ENCODE measurements at places on chromosomes 5 and 9.

DNA sequence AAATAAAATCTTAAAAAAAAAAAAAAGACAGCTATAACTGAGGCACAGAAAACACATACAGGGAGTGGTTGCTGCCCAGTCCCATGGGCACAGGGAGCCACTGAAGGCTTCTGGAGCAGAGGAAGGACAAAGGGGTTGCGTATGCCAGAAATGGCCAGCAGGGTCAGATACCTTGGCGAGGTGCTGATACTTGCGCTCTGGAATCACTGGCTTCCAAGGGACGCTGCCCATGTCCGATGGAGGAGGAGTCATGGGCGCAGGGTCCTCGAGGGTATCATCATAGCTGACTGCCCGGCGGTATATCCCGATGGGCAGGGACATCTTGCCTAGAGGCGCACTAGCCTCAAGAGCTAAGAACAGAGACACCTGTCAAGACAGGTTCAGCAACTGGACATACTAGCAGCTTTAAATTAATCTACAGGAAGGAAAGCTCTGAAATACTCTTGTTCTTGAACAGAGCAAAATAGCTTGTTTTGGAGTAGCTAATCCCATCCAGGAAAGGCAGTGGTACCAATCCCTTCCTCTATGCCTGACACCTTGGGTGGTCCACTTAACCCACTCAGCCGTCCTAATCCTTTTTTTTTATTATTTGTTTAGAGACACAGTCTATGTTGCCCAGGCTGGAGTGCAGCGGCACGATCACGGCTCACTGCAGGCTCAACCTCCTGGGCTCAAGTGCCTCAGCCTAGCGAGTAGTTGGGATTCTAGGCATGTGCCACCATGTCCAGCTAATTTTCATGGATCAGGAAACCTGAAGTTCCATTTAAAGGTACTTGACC is 6.0 kb downstream of the KIAA1191 start:
- peak; percentile 17 for DNase-seq

GRCh38 chr5:159929176-159929575 is 12.9 kb downstream of the ADRA1B start:
- no peak for DNase-seq

- no peak for DNase-seq
Measured at GRCh38 chr9:124489222-124489621, 18.0 kb downstream of the NR5A1 start.

DNA sequence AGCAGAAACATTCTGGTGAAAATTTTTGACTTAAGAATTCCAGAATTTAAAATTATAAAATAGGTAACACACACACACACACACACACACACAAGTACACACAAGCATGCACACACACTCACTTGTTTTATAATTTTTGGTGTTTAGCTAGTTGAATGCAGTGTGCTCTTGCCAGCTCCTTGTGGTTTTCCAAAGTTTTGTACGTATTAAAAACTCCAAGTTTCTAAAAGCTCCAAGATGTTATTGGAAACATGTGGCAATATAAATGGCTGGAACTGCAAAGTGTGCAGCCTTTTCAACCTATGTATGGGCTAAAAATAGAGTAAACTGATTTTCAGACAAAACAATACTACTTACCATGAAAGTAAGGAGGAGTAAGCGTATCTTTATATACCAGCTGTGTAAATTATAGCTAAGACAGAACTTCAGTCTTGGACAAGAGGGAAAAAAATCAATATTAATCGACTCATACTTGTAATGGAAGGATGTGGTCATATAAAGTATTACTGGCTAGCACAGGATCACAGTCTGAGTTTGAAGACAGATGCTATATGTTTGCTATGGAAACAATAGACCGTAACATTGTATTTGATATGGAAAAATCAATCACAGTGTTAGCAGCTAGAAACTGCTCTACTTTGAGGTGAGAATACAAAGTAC is 727.1 kb upstream of the GRAMD2B start:
- DNase-seq = no peak

- DNase-seq = no peak
Measured at GRCh38 chr9:13847270-13847669, 466.7 kb downstream of the NFIB start.

- peak; percentile 32 for DNase-seq
Measured at GRCh38 chr5:122151640-122152039, 22.3 kb downstream of the ZNF474 start.

GRCh38 chr5:102794677-102795331 is 39.7 kb downstream of the PAM start:
- DNase-seq = no peak

GRCh38 chr5:20088361-20088760 is 100.4 kb upstream of the CDH18 start:
- no peak for DNase-seq

DNA sequence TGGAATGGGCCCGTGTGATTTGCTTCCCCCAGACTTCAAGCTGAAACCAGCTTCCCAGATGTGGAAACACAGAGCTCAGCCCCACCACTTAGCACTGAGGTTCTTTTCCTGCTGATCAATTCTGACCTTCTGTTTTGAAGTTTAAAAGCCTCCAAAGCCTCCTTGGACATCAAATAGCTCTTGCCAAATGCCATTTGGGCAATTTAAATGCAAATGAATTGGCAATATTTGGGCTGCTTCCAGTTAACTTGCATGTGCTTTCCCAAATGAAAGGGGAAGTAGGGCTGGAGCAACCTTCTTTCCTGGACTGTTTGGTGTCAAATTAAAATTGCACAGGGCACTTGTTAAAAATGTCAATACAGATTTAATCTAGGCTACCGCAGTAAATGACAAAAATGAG is 710.5 kb downstream of the TLR4 start:
- peak; percentile 2 for DNase-seq

DNA sequence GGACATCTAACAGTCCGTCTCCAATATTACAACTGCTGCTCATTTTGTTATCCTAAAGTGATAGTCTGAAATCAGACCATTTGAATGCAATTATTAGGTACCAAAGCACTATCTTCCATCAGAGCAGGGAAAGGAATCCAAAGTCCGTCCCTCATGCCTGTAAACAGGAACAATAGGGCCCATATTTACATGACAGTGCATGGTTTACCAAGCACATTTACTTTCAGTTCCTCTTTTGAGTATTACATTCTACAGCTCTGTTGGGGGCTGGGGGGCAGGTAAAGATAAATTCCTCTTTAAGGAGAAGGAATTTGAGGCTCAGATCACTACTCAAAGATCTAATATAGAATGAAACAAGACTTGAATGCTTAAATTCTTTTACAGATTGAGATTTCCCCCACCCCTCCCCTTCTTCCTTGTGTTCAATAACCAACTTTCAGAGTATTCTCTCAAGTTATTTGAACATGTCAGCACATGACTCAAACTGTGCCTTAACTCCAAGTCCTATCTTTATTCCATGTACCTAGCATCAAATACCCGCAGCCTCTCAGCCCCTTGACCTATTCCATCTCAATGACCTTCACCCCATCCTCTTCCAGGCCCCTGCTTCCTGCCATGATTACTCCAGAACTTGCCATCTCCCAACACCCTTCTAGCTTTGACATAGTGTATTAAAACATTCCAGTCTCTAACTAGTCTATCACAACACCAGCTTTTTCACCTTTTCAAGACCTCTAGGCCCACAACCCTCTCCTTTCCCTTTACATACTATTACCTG is 71.0 kb downstream of the BRINP1 start:
- DNase-seq = peak; percentile 8

GRCh38 chr5:149147676-149148075 is 6.4 kb downstream of the ABLIM3 start:
- no peak for DNase-seq

GRCh38 chr9:101586651-101587050 is 8.1 kb downstream of the PPP3R2 start:
- DNase-seq = no peak

DNA sequence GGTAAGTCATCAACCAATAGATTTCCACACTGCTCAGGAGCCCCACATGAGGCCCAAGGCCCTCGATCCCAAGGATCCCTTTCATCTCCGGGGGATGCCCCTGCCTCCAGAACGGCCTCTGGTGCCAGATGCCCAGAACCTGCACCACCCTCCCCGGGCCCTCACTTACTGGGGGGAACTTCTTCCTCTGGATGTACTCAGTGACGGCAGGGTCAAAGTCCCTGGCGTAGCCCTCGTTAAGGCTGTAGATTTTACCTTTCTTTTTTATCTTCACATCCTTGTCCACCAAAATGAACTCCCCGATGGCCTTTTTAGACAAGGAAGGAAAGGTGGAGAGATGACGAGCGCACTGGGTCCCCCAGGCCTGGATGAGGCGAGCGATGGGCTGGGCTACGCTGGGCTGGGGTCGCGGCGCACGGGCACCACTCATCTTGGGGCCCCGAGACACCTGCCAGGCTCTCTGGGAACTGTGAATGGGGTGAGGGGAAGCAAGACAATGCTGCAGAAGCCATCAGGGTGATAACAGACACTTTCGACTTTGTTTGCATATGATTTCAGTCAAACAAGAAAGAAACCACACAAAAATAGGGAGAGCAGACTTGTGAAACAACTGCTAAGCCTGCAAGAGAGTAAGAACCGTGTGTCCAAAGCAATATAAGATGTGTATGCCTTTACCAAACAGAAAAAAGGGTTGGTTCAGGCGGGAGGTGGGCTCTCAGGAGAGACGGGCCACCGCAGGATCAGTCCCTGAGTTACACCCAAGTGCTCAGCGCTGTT is 13.2 kb upstream of the FBP2 start:
- no peak for DNase-seq

- no peak for DNase-seq
Measured at GRCh38 chr5:5558102-5558501, 135.6 kb downstream of the ICE1 start.

- peak; percentile 80 for DNase-seq
Measured at GRCh38 chr9:121684381-121685145, 33.1 kb downstream of the DAB2IP start.

- DNase-seq = no peak
Measured at GRCh38 chr5:163508753-163509152, 3.3 kb downstream of the MAT2B start.

GRCh38 chr9:89395931-89396710 is 77.8 kb downstream of the SECISBP2 start:
- DNase-seq = no peak

DNA sequence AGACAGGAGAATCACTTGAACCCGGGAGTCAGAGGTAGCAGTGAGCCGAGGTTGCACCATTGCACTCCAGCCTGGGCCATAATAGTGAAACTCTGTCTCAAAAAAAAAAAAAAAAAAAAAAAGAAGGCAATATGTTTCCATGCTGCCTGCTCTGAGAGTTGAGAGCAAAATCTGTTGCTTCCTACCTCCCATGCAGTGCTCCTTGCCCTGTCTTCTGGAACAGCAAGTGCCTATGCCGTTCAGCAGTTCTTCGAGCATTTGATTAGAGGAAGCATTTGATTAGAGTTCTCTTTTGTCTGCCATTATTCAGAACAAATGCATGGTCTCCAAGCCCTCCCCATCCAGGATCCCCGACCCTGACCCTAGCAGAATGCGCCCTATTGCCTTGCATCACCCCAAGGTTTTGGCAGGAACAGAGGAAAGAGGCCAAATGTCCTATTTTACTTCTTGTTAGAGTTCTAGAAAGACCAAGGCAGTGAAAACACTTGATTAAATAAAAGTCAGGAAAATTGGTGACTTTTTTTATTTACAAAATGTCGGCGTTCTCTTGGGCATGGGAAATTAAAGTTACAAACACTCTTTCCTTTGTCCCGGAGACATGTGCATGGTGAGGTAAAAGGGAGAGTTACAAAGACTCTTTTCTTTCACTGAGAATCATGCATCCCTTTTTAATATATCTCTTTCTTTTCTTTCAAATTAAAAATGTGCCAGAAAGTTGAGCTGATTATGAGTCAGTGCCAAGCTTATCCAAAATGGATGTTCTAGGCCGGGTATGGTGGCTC is 27.8 kb upstream of the FSD1L start:
- no peak for DNase-seq

DNA sequence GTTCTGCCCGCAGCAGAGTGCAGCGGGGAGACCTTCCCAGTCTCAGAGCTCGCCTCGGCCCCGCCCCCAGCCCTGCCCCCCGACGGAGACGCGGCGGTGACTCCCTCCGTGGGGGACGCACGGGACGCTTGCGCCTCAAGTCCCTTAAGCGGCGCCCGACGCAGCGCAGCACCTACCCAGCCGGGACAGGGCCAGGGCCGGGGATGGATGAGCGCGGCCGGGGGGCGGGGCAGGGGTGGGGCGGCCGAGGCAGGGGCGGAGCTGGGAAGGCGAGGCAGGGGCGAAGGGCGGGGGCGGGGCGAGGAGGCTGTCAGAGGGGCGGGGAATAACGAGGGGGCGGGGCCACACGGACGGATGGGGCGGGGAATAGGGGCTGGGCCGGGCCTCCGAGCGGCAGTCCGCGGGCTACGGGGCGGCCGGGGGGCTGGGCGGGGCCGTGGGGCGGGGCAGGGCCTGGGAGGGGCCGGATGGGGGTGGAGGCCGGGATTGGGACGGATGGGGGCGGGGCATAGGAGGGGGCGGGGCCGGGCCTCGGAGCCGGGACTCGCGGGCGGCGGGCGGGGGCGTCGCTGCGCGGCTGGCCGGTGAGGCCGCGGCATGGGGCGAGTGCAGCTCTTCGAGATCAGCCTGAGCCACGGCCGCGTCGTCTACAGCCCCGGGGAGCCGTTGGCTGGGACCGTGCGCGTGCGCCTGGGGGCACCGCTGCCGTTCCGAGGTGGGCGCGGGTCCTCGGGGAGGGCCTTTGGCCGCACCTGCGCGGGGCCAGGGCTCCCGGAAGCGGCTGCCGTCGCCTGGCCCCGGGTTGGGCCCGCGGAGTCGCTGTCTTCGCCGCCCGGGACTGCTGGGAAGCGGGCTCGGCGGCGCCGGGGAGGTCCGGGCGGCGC is at the start of gene ARRDC1:
Gene ARRDC1 (plus strand): TSS at position 566 of the 884 bp plus-strand sequence. CDS start 32 bp downstream, at position 598.
- DNase-seq = peak; percentile 68

- DNase-seq = no peak
Measured at GRCh38 chr5:14105718-14106410, 37.3 kb upstream of the TRIO start.

DNA sequence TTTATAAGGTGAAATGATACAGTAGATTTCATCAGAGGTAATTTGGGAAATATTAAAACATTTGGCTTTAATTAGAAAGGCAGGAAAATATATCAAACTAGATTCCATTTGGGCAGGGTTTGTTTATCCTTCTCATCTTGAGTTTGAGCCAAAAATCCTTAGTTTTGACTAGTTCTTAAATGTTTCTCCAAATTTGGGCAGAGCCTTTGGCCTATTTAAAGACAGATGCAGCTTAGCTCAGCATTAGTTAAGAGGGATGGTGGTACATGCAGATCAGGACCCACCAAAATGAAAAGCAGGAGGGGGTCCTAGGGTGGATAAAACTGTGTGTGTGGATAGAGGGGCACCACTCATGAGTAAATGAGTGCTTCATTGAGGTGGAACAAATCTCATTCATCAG is 20.3 kb upstream of the ARRDC3 start:
- no peak for DNase-seq

- peak; percentile 85 for DNase-seq
Measured at GRCh38 chr9:91948597-91949391, 1.2 kb downstream of the ROR2 start.
